ENCODE measurements at places on chromosomes 3 and 15.
A peak's percentile ranks its signal among the peaks of the same experiment; 100 is the strongest.

- no peak for DNase-seq
Observed at GRCh38 chr3:94482686-94483085, 419.8 kb downstream of the NSUN3 start.

- no peak for DNase-seq
Observed at GRCh38 chr15:39736412-39737195, 46.0 kb downstream of the FSIP1 start.

DNA sequence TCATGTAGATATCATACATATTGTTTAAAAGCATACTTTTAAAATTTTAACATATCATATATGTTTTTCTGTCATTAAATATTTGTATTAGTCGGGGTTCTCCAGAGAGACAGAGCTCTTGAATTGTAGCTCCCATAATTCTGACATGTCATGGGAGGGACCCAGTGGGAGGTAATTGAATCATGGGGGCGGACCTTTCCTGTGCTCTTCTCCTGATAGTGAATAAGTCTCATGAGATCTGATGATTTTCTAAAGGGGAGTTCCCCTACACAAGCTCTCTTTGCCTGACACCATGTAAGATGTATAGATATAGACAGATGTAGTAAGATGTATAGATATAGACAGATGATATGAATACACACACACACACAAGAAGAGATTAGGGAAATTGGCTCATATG lies 161.2 kb upstream of the ABI3BP start:
- DNase-seq: no peak

GRCh38 chr15:23457890-23458289 lies 10.8 kb upstream of the GOLGA6L2 start:
- no peak for DNase-seq

DNA sequence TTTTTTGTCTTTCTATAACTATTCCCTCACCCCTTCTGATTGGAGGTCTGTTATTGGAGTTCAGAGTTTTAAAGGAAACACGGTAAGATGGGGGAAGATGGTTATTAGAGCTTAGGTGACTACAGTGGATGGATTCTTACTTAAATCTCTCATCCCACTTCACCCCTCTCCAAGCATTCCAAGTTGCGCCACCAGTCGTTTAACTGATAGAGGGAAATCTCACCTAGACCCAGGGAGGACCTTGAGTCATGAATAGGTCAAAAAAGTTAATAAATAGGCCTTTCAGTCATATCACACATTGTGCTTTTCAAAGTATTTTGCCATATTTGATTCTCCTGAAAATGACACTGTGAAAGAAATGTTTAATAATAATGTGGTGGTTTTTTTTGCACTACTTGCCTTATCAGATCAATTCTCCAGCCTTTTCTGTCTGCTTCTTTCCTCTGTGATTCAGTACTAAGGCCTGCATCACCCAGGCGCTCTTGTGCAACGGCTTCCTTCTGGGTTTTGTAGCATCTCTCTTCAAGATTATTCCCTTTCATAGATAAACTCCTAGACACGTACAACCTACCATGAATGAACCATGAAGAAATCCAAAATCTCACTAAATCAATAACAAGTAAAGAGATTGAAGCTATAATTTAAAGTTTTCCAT lies 100.4 kb upstream of the TGFBR2 start:
- no peak for DNase-seq

DNA sequence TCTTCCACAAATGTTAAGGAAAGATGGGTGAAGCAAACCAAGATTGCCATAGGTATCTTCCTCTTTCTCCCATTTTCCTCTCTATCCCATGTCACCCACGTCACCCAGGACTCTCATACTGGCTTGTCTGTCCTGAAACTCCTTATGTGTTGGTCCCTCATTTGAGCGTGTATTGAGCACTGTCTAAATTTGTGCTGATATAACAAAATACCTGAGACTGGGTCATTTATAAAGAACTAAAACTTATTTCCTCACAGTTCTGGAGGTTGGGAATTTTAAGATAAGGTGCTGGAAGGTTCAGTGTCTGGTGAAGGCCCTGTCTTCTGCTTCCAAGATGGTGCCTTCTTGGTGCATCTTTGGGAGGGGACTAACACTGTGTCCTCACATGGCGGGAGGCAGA lies 186.9 kb upstream of the SLC24A5 start:
- no peak for DNase-seq

DNA sequence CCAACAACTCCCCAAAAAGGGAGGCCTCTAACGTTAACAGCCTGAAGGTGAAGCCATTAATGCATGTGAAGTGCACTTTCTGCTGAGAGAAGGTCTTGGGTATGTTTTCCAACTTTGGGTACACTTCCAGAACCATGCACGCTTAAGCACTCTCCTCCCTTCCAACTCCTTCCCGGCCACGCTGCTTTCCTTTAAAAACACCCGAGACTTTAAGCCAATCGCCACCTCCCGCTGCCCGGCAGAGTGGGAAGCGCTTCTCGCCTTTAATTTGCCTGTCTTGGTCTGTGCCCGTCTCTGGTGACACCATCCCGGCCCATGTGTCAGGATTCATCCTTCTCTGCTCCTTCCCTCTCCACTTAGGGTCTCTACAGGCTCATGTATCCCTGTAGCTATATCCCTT lies 35.3 kb downstream of the ITGB5 start:
- DNase-seq: no peak

DNA sequence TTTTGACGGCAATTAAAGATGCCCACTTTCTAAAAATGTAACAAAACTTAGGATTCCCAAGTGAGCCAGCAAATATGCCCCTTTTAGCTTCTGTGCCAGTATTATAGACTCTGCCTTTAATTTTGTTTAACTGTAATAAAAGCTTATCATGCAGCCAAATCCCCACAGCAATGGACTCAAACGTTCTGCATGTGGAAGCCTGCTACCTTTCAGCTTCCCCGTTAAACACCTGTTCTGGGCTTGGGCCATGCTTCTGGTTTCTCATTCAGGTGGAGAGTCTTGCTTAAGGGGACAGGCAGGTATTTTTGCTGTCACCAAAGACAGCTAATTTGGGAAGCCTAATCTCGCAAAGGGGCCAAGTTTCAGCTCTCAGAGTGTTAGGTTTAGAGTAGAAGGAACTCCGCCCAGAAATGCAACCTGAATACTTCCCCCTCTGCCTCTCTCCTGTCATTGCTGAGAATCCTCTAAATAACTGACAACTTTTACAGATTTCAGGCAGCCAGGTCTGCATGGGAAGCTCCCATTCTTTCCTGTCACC lies 399.4 kb upstream of the ATP11B start:
- DNase-seq: no peak

DNA sequence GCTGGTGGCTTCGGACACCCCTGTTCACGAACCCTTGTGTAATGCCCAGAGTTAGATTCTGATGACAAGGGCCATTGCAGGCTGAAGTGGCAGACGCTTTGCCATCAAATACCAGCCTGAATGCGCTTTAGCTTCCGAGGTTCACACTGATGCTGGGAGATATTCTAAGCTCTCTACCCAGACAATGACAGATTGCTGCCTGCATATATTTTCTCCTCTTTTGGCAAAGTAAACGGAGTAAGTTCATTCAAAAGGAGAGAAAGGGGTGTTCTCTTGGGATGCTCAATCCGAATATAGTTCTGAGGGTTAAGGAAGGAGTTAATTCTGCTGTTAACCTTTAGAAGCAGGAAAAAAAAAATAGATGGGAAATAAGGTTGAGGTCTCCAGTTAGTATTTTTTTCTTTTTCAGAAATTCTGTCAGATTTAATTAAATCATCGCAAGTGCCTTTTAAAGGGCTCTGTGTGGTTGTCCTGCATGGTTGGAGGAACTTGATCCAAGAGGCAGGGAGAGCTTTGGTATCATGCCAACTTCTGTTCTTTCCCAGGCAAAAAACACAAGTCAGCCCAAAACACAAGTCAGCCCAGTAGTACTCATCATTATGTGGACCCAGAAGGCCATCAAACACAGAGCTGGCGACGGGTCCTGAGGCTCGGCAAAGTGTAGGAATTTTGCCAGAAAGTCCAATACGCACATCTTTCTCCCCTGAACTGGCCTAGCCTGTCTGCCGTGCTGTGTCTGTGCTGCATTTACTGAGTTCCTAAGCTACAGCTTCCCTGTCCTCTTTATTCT lies 70.9 kb upstream of the ST8SIA2 start:
- no peak for DNase-seq

GRCh38 chr3:39118931-39119660 lies 11.6 kb downstream of the TTC21A start:
- no peak for DNase-seq

DNA sequence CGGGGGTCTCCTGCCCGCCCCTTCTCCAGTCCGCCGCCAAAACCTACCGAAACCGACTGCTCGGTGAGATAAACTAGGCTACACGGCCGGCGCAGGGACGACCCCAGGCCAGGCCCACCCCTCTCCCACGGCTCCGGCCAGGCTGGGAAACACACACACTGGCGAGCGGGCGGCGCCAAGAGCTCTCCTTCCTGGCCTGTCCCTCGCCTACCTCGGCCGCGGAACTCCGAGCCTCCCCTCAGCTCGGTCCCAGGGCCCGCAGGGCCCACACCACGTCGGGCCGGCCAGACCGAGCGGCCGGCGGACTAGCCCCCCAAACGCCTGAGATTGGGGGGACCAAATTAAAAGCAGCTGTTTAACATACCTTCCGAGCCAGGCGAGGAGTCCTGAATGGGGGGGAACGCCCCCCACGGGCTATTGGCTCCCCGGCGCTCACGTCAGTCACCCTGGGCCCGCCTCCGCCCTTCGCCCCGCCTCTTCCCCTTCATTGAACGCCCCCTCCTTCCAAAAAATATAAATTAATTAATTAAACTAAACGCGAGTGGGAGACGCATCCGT lies 4.0 kb upstream of the SIN3A start:
- peak; percentile 86 for DNase-seq

GRCh38 chr3:48709051-48709461 lies 8.0 kb downstream of the IP6K2 start:
- no peak for DNase-seq

GRCh38 chr3:134804508-134805480 lies 9.7 kb downstream of the EPHB1 start:
- DNase-seq: no peak

GRCh38 chr15:64870353-64870752 lies 28.6 kb downstream of the PLEKHO2 start:
- no peak for DNase-seq

- no peak for DNase-seq
Observed at GRCh38 chr3:141412936-141413354, 44.6 kb downstream of the ZBTB38 start.

GRCh38 chr3:55601366-55602080 lies 114.4 kb upstream of the WNT5A start:
- no peak for DNase-seq

DNA sequence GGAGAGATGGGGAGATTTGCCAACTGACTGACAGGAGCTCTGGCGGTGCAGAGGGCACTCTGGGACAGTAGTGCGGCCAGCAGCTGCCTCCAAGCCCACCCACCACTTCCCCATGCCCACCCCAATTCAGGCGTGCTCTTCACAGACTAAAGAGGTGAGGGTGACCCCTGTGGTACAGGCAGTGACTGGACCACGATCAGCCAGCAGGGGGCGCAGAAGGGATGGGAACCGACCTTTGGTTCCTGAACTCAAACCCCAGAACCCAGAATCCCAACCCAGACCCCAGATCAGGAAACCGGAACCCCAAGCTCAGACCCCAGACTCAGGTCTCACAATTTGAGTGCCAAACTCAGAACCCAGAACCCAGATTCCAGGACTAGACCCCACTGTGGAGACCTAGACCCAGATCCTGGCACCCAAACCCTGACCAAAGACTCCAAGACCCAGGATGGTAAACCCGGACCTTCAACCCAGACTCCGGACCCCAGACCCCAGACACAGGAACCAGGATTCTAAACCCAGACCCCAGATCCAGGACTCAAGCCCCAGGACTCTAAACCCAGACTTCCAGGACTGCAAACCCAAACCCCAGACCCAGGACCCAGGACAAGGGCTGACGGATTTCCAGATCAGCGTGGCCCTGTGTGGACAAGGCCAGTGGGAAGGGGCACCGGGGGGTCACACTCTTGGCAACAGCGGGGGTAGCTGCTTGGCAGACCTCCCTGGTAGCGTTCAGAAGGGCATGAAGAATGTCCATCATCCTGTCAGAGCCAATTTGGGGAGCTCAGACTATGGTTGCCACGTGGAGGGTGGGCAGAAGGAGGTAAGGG lies 3.7 kb upstream of the MYL3 start:
- DNase-seq: peak; percentile 75

GRCh38 chr3:82128271-82128670 lies 366.8 kb upstream of the GBE1 start:
- DNase-seq: no peak

DNA sequence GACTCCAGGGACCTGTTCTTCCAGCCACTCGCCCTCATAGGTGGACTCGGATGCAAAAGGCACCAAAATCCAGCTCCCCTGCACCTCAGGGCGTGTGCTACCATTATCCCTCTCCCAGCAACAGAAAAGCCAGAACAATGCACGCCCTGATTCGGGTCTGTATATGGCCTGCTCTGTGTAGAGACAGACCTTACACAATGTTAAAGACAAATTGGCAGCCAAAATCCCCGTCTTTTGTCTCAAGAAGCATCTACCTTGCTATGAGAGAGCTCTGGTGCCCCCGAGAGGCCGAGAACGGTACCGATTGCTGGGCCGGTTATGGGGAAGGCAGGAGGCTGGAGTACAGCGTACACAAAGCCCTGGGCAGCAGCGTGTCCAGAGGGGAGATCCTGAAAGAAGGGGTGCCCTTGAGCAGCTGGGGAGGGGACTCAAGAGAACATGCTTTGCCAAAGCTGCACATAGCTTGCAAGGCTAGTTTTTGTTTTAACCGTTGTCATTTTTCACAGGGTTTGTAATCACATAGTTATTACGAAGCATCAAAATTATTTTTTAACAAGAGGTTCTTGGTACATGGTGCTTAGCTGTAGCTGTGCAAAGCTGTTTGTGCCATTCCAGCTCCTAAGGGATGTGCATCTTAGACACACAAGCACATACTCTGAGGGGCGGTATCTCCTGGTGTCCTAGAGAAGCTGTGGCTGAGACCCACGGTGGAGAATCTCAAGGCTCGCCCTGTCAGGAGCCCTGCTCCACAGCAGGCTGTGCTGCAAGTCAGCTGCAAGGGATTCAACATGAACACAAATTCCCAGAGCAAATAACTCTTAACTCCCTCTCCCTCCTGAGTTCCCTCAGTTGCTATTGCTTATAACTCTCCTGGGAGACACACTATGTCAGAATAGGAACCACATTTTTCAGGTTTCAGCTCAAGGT lies 461.5 kb upstream of the PPP2R3A start:
- peak; percentile 78 for DNase-seq

DNA sequence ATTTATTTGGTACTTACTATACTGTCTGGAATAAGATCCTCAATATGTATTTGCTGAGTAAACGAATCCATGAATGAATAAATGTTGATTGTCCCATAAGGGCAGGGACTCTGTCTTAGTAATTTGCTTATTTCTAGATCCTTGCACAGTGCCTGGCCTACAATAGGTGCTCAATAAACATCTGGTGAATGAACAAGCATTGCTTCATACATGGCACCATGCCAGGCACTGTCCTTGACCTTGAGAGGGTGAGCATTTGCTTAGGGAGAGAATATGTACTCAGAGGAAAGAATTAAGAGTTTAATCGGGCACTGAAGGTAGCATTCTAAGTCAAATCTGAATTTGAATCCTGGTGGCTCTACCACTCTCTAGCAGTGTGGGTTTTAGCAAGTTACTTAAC lies 282.1 kb downstream of the THSD4 start:
- DNase-seq: no peak

All from HEK293T (cell line).